ENCODE measurements at places on chromosomes 12 and 14.
A peak's percentile ranks its signal among the peaks of the same experiment; 100 is the strongest.

GRCh38 chr12:108316176-108317086, 22.7 kb downstream of the CMKLR1 start:
- peak; percentile 76 for DNase-seq

DNA sequence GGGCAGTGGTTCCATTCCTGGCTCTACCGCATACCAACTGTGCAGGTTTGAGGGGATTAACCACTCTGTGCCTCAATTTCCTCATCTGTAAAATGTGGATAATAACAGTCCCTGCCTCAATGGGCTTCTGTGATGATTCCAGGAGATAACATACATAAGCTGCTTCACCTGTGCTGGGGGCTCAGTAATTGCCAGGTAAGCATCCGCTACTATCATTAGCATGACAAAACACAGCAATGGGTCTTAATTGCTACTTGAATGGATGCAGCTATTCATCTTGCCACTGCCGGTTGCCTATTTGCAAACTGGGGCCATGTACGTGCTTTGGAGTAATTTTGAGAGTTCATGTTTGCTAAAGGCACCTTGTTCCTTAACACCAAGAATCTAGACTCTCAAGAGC, 132.6 kb downstream of the TMEM132D start:
- DNase-seq = peak; percentile 65

DNA sequence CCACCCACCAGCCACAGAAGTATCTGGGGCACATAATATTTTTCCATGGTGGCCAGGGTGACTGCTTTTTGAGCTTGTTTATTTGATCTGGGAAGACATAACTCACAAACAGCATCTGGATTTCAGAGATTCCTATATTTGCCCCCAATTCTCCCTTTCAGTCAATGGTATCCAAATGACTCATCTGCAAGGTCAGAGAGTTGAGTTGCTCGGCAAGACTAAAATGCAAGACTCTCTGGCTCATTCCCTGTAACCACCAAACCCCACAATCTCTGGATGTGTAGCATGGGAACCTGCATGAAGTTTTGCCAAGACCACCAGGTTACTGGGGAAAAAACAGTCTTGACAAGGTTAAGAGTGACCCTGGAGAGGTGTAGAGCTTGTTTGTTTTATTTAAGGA, 174.9 kb upstream of the FAR2 start:
- DNase-seq = no peak

DNA sequence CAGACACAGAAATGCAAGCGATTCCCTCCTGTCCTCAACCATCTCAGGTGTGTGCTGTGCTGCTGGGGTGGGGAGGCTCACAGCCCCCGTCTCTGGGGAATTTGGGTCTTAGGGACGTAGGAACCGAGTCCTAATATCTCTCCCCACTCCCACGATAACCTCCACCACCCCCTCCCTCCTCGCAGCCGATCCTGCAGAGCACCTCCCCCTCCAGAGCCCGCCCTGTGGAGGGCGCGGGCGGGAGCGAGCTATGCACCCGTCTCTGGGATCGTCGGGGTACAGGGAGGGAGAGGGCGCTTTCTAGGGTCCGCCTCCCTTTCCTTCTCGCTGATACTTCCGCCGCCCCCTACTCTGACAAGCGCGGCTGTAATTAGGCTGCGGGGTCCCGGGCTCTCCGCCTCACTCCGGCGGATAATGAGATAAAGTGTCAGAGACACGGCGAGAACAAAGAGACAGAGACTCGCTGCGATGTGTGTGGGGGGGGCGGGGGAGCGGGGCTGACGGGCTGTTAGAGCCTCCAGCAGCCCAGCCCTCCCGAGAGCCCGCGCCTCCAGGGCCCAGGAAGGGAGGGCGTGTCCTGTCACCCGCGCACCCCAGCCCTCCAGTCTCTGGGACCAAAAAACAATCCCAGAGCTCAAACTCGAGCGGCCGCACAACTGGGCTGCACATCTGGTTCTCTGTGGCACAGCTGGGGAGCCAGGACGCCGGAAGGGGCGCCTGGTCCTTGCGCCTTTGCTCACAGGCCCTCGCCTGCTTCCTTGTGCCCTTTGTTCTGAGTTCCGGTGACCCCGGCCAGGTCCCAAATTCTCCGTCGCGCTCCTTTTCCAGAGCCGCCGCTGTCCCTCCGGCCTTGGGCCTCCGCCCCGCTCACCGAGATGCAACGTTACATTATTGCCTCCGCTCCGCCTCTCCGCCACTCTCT, 8.7 kb downstream of the SHMT2 start:
- DNase-seq = peak; percentile 74

DNA sequence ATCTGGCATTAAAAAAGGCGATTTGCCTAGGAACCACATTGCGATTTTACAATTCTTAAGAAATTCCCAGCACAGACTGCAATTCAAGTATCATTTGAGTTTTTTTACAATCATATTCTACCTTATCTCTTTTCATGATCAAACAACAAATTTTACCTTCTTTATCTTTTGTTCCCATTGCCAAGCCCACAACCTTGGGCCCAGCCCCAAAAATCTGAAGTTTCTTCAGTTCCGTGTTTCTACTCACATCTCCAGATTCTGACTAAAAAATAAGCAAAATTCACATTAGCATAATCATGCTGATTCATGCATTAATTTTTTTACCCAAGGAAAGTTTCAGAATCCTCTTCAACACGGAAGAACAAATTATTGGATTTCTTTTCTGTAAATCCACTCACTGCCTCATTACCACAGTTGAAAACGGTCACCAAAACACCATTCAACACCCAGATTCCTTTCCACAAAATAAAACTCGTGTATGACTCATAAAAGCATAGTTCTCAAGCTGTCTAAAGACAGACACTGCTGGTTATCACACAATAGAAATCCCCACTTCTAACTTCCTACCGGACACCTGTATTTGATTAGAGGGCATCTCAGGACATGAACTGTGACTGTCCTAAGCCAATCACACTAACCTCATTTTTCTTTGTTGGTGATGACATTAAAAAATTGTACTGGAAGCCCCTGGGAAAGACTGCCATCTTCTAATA, 32.7 kb downstream of the KDM5A start:
- DNase-seq = no peak

DNA sequence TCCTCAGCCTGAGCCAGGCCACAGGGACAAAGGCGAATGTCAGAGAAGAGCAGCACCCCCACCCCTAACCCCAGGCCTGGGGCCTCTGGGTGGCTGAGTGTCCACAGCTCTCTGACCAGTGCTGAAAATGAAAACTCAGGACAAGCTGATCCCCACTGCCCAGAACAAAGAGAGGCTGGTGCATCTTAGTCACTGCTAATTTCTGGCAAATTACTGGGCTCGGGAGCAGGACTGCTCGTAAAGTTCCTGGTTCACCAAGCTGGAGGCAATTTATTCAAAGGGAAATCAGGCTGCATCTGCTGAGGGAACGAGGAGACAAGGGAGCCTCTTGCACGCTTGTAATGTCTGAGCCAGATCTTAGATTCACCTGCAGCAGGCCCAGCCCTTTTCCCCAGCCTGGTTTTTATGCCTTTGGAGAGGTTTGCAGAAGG, 43.2 kb downstream of the CALM1 start:
- peak; percentile 60 for DNase-seq

GRCh38 chr14:35281341-35281740, 10.8 kb upstream of the PSMA6 start:
- no peak for DNase-seq

DNA sequence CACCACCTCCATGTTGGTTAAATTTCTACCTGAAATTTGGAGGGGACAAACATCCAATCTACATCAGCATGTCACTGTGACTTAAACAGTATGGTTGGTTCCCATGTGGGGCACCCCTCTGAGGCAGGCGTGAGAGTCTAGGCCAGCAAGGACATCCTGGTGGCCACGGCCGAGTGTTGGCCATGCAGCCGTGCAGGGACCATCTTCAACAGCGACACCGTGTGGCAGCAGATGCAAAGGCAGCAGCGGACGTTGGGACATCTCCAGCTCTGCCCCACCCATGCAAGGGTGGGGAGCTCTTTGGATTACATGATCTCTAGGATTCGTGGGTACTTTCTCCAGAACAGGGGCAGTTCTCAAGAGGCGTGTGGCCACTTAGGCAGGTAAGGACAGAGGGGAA, 49.8 kb downstream of the NOC4L start:
- peak; percentile 64 for DNase-seq

DNA sequence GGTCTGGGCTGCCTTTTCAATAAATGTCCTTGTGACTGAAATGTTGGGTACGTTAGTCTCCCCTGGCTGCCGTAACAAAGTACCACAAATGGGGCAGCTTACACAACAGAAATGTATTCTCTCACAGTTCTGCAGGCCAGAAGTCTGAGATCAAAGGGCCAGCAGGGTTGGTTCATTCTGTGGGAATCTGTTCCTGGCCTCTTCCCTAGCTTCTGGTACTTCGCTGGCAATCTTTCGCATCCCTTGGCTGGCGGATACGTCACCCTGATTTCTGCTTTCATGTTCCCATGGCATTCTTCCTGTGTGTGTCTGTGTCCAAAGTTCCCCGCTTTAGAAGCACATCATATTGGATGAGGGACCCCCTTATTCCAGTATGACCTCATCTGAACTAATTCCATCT, 95.8 kb upstream of the NCOR2 start:
- no peak for DNase-seq

- no peak for DNase-seq
These were observed 276.7 kb downstream of the FOXN3 start for GRCh38 chr14:89140326-89140725.

DNA sequence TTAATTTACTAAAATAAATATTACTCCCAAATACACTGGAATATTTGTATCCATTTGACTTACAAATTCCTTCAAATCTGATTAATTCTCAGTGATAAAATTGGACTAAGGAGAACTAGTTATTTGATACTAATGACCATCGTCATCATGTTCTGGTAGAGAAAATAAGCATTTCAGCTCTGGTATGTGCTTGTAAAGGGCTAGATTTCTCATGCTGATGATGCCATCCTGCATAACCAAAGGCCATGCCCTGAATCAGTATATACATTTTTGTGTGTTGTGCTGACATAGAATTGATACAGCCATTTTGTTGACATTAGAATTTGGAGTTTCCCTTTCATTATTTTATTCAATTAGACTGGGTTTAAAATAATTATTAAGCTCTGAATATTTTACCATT, 148.9 kb downstream of the PCNX1 start:
- no peak for DNase-seq

DNA sequence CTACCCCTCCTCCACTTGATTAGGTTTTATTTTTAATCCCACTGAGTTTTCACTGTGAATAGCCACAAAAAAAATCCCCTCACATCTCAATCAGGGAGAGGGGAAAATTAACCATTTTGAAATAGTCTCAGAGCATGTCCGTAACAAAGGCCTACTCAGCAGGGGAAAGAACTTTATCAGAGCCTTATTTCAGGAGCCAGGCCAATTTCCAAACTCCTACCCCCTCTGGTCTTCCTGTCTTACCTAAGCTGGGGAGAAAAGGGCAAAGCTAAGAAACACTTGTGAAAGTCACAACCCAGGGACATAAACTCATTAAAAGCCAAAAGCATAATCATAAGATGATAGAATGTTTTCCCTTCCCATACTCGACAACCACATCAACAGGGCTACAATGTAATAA, 260.3 kb upstream of the DIO3 start:
- DNase-seq = peak; percentile 27

DNA sequence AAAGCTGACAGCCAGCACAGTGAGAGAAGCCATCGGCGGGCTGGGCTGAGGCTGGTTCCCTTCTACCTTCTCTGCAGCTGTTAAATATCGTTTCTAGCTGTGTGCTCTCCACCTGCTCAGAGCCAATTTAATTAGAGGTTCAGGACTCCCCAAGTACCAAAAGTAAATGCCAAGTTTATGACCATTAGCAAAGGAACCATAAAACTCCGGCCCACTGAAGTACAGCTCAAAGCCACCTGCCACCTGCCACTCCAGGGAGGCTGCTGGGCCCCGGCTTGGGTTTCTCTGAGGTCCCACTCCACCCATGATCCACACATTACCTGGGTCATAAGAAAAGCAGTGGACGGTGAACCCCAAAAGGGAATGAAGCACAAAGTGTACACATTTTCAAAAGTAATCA, 272.8 kb downstream of the KSR2 start:
- DNase-seq = no peak

DNA sequence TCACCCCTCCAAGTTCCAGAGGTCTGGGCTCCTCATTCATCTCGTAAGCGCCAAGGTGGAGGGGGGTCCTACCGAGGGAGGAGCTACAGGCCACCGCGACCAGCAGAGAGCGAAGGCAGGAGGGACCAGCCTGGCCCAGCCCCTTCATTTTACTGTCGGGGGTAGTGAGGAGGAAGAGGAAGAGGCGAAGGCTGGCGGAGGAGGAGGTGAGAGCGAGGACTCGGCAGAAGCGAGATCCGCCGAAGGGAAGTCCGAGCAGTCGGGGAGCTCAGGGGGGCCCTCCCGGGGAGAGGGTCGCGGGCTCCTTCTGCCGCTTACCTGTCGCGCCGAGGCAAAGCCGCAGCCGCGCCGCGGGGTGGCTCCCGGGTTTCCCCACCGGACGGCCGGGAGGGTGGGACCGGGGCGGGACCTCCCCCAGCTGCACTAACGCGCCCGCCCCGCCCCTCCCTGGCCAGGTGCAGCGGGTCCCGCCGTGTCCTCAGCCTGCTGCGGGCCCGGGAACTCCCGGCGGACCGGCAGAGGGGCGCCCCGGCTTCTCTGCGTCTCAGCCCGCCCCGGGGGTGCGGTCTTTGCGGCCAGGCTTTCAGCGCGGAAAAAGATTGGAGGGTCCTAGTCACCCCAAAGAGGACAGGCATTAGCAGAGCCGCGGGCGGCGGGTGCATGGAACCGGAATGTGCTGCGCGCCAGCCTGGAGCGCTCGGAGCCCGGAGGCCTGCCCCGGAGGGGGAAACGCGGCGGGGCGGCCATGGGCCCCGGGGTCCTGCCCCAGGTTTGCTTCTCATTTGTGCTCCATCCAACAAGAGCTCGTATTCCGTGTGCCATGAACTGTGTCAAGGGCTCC, at the start of gene GALNT6:
Gene GALNT6, minus strand, starts transcription at position 124 of the 841 bp plus-strand sequence. CDS start 11,625 bp downstream, outside the sequence.
- peak; percentile 87 for DNase-seq

- DNase-seq = no peak
These were observed 17.5 kb downstream of the NIN start for GRCh38 chr14:50813544-50813863.

DNA sequence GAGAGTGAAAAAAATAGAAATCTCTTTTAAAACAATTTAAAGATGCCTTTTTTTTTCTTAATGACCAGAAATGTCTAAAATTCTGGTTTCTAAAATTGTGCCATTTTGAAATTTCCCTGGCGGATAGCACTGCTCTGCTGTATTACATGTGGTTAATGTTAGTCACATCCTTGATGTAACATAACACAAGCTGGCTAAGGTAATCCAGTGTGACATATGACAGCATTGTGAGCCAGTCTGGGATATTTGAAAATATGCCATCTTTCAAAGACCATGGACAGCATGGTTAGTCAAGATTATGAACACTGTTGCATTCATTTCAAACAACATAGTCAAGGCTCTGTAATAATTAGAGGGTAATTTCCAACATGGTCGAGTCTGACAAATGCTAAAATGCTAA, 133.2 kb downstream of the ALX1 start:
- no peak for DNase-seq

Data from GM23338 (cell line).